ENCODE measurements at places on chromosomes 7 and 10.

GRCh38 chr7:101170617-101171441 is 5.5 kb upstream of the VGF start:
- DNase-seq: no peak

DNA sequence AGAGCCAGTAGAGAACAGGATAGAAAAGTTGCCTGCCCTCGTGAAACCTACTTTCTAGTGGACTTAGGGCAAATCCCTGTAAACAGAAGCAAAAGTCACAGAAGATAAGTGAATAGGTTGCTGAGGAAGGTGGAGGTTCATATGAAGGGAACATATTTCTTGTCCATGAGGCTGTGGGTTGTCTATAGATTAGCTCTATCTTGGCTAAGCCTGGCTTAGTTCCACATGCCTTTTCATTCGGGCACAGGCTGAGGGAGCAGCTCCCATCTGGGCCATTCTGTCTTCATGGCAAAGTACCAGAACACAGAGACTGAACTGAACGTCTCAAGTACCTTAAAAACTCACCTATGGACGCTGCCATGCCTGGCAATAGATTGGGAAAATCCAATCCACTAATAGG is 45.3 kb downstream of the BZW2 start:
- no peak for DNase-seq

GRCh38 chr7:45089341-45089891 is 647 bp upstream of the NACAD start:
- DNase-seq: no peak

- peak; percentile 39 for DNase-seq
These were observed 96.0 kb downstream of the GPR85 start for GRCh38 chr7:112990624-112991023.

GRCh38 chr10:29608062-29608461 is 26.7 kb downstream of the SVIL start:
- DNase-seq: no peak

- peak; percentile 45 for DNase-seq
These were observed 226.5 kb downstream of the PRKG1 start for GRCh38 chr10:51300617-51301304.

DNA sequence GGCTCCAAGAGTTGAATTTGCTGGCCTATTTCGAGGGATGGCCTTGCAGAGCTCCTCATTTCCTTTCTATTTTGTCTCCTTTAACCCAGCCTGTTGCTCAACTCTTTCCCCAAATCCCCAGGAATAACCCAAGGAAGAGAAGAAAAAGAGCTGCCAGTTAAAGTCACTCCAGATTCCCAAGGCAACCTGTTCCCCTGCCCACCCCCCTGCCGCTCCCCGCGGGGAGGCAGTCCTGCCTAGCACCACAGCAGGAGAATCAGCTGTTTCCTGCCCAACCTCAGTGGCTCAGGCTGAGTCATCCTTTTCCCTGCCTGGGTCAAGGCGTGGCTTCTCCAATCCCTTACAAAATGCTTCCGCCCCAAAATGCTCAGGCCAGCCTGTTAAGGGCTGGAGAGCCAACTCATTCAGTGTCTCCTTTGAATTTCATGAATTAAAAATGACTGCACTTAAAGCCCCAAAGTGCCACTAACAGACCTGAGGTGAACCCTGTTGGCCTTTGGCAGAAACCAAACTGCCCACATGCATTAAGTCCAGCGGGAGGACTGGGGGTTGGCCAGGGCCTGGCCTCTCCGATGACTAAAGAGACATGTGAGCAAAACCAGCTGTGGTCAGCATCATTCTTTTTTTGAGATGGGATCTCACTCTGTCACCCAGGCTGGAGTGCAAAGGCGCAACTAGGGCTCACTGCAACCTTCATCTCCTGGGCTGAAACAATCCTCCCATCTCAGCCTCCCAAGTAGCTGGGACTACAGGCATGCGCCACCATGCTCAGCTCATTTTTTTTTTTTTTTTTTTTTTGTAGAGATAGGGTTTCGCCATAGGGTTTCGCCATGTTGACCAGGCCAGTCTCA is 83.2 kb upstream of the KIF5B start:
- DNase-seq: peak; percentile 95

DNA sequence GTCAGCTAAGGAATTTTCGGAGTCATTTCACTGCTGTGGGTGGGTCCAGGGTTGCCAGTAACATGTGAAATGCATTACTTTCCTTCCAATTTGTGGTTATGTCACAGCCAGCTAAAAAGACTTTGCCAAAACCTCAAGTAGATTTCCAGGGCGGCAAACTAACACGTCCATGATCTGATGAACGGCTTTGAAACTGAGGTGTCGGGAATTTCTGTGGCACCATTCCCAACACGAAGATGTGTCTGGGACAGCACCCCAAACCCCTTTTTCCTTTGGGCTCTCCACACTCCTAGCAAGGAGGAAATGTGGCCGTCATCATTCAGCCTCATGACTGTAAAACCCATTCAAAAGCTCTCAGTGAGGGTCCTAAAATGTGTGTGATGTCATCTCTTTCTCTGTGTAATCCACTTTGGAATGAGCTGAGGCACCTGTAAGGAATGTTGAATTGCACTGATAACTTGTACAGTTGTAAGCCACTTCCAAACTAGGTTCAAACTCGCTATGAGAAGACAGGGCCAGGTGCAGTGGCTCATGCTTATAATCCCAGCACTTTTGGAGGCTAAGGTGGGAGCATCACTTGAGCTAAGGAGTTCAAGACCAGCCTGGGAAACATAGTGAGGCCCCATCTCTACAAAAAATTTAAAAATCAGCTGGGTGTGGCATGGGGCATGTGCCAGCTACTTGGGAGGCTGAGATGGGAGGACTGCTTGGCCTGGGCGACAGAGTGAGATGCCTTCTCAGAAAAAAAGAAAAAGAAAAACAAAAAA is 146.1 kb upstream of the FRMD4A start:
- DNase-seq: peak; percentile 81

DNA sequence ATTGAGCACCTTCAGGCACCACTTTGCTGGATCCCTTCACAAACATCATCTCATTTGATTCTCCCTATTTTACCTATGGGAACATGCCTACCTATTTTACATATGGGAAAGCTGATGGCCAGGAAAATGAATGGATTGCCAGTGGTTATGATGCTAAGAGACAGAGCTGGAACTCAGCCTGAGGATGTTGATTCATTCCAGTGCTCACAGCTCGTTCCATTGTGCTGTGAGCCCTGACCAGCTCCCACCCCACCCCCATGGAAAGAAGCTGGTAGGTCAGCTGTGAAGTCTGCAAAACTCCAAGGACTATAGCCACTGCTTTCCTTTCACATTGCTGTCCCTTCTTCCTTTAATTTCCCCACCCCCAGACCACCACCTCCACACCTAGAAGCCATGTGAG is 9.6 kb downstream of the UBTD1 start:
- DNase-seq: peak; percentile 37

DNA sequence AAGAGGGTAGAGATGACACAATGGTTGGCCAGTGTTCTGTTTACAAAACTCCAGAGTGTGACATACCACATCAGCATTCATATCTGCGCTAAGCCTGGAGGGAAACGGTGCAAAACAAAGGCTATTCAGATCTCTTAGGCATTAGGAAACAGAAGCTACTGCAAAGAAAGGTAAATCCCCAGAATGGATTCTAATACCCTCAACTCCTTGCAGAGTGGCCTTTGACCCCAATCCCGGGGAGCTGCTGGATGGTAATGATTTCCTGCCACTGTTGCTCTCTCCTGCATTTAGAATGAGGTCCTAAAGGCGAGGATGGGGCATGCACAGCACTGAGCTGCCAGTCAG is 65.2 kb downstream of the AOAH start:
- peak; percentile 75 for DNase-seq

DNA sequence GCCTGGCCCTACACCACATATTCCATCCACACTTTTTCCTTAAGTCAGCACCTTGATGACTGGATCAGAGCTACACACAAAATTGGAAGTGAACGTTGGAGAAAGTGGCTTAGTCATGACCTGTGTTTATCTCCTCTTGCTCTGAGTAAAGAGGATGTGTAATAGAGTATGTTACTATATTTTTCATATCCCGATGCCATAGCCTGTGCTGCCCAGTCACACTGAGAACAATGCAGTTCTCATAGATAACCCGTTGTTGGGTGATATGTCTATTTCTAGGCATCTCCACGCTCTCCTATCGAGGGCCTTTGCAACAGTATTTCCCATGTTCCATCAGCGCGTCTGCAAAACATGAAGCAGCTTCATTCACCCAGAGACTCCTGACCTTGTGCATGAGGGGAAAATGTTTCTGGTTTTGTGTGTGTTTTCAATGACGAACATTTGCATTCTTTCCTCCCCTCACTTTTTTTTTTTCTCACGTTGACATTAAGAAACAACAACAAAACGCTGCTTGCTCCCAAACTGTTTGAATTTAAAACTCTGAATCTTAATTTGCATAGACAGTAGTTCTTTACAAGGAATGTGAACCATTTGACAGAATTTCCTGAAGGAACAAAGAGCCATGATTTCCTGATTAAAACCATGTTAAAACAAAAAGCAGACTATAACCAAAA is 43.4 kb downstream of the GRK5 start:
- peak; percentile 91 for DNase-seq

- DNase-seq: no peak
These were observed 946.8 kb upstream of the POT1 start for GRCh38 chr7:125876431-125876830.

GRCh38 chr7:94654783-94655125 is 1.2 kb downstream of the SGCE start:
- DNase-seq: no peak

- peak; percentile 42 for DNase-seq
These were observed 559.0 kb upstream of the NRP1 start for GRCh38 chr10:33893506-33893905.

DNA sequence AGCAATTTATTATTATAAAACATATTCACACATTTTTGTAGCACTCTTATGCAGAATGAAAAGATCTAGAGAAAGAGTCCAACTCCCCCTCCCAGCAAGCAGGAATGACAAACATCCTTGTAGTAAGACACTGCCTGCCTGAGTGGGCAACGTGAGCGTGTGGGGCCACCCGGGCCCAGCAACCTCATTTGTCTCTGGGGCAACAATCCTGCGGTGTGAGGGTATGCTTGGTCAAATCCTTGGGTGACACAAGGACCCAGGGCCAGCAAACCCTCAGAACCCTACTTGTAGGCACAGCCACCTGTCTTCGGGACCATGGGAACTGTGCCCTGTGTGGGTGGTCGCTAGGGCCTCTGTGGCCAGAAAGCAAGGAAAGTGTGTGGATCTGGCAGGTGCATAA is 10.7 kb downstream of the RHEB start:
- no peak for DNase-seq

DNA sequence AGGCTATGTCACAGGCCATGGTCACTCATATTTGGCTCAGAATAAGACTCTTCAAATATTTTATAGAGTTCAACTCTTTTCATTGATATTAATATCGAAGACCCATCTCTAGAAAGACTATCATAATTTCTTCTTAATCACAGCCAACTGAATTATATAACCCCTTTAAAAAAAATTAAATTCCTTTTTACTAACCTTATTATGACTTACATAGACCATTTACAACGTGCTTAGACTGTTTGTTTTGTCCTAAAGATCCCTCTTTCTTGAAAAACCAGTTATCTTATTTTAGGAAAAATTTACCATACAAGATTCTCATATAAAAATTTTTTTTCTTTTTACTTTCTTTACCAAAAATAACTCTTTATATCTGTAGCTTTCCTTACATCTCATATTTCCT is 10.2 kb upstream of the TMEM254 start:
- DNase-seq: no peak

DNA sequence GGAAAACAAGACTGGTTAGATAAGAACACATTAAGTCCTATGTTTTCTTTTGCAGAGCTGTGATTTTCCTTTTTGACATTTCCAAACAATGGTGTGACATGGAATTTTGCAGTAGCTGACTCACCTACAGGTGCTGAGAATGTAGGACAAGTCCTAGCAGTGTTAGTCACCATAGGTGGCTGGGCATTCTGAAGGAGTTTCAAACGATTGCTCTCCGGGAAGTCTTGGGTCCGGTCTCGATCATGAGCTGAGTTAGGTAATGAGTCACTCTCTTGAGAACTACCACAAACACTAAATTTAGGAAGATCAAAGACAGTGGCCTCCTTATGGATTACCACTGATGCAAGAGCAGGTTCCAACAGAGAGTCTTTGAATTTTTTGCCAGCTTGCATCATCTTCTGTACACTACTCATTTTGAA is 3.6 kb downstream of the FIGNL1 start:
- DNase-seq: peak; percentile 10

DNA sequence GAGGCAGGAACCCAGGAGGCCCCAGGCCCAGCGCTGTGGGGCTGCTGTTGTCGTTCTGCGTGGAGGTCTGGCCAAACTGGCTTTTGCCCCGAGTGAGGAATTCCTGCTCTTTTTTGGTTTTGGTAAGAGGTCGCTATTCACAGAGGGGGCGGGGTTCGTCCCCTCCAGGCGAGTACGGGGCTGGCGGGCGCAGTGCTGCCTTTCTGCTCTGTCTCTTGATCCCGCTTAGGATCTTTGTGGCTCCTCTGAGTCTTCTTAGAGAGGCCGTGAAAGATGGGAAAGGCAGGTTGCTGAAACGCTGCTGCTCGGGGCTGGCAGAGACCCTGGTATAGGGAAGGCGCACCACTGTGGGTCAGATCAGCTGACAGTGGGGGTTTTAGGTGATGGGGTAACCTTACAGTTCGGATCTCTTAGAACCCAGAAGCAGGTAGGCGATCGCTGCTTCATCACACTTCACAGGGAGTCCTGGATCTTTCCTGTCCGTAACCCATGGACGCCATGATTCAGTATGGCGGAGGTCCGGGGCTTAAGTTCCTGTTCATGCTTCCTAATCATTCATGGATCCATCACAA is 136.7 kb downstream of the KIF20B start:
- DNase-seq: no peak

GRCh38 chr7:125645770-125646169 is 716.1 kb upstream of the POT1 start:
- DNase-seq: no peak

GRCh38 chr7:57432583-57432982 is 17.4 kb upstream of the ZNF716 start:
- DNase-seq: no peak

- DNase-seq: peak; percentile 42
These were observed 85.8 kb downstream of the CALD1 start for GRCh38 chr7:134865001-134865845.

- no peak for DNase-seq
These were observed 6.6 kb upstream of the OGDHL start for GRCh38 chr10:49768731-49769130.

GRCh38 chr10:88318803-88319202 is 264.3 kb downstream of the RNLS start:
- DNase-seq: no peak

Data from fibroblast of skin of back (primary cell).